T-helper 9 cell (primary cell): ENCODE measurements at places on chromosomes 4 and X.

GRCh38 chr4:98498774-98499173, 159.6 kb downstream of the TSPAN5 start:
- no peak for DNase-seq

DNA sequence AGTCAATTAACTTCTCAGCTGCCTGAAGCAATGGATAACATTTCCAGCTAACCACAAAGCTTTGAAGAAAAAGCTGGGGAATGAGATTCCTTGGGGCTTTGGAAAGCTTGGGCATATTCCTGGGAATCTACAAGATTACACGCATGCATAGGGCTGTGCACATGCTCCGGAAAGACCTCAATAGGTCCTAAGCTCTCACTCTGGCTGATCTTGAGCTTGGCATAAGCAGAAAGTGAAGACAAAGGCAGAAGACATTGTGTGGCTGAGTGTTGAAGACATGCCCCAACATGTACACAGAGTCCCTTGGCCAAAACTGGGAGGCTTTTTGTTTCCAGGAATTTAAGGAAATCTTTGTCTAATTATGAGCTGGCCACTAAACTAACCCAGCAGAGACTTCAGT, 31.2 kb downstream of the ATG4A start:
- DNase-seq = no peak

GRCh38 chr4:165301833-165302232, 25.6 kb upstream of the MSMO1 start:
- DNase-seq = no peak

DNA sequence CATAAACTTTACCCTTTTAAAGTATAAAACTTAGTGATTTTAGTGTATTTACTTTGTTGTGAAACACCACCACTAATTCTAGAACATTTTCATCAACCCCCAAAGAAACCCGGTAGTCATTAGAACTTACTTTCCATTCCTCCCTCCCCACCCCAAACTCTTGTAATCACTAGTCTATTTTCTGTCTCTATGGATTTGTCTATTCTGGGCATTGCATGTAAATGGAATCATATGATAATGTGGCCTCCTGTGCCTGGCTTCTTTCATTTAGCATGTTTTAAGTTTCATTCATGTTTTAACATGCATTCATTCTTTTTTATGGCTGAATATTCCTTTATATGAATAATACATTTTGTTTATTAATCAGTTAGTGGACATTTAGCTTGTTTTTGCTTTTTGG, 27.8 kb downstream of the BMP2K start:
- DNase-seq = no peak

DNA sequence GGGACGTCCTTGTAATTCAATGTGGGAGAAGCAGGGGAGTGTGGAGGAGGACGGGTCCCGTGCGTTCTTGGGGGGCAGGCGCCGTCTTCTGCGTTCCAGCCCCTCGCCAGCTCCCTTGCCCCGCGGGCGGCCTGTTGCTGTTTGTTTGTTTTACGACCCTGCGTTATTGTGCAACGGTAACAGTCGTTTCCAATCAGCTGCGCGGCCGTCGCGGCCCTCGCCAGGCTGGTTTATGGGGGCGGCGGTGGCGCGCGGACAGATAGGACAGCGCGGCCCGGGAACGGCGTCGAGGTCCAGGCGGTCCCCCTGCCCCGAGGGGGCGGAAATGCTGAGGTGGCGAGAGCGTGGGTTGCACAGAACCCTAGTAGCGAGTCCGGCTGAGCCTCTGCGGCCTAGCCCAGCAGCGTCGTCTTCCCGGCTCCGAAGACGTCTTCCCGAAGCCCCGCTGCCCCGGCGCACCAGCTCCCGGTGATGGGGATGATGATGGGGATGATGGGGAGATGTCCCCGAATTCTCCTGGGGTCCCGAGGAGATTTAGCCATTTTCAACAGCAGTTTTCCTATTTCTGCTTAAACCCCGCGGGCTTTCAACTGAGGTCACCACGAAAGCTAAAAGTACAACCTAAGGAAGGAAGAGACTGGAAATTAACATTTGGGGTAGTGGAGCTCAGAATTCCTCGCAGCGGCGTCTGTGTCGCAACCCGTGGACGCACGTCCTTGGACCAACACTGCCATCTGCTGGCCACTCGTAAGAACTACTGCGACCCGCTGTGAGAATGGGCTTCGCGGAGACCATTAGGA, 4.8 kb downstream of the PDGFRA start:
- DNase-seq = peak; percentile 62
